ENCODE measurements at places on chromosomes 3 and 15.

DNA sequence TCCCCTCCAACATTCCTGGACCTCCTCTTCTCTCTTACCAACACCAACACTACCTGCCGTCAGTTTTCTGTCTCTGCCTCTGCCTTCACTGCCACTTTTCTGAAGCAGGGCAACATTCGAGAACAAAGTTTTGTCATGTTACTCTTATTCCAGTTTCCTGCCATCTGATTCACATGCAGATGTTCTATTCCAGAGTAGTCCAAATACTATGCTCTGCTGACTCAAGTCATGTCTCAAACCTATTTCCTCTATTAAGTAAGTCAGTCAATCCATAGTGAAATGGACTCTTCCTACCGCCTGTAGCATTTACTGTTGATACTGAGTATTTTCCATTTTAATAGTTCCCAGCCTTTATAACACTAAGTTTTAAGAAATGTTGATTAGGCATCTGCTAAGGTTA lies 43.4 kb downstream of the ESYT3 start:
- no peak for DNase-seq

DNA sequence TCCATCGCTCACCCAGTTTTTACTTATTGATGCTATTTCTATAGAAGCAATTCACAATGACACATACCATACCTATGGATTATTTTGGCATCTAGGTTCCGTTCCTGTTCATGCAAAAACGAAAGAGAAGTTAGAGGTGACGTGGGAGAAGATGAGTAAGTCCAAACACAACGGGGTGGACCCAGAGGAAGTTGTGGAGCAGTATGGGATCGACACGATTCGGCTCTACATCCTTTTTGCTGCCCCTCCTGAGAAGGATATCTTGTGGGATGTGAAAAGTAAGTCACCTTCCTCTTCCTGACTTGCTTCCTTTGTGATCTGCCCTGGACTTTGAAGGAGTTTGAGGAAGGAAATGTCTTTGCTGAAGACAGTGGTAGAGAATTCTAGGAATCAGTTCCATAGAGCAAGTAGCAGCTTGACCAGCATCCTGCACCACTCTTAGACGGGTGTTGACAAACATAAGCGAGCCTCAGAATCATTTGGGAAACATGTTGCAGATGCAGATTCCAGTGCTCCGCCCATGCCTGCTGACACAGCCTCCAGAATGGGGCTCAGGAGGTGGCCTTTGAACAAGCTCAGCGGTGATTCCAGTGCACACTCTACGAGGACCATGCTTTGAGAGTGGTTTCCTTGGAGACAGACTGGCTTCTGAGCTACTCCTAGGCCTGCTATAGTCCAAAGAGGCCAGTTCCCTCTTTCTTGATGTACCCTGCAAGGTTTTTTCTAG lies 78.4 kb upstream of the LIMD1 start:
- no peak for DNase-seq

GRCh38 chr3:55620351-55621025 lies 133.4 kb upstream of the WNT5A start:
- DNase-seq: no peak

- DNase-seq: no peak
These were observed 84.1 kb downstream of the CCNL1 start for GRCh38 chr3:157075693-157076420.

GRCh38 chr3:126716057-126716456 lies 12.0 kb downstream of the CHCHD6 start:
- no peak for DNase-seq

DNA sequence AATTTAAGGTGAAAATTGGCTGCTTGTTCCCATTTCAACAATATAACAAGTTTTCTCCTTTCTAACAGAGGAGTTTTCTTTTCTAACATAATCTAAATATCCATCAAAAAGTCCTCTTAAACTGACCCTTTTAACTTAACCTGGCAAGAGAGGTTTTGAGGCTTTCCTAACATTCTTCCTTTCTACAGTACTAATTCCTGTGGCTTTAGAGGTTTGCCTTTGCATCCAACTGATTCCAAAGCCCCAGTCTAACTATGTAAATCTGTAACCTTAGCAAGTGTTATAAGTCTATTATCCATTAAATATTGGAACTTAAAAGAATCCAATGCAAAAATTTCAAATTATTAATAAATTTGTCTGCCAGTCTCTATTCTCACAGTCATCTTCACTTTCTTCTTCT lies 134.1 kb downstream of the ISL2 start:
- no peak for DNase-seq

GRCh38 chr15:53209396-53210042 lies 419.4 kb upstream of the ONECUT1 start:
- no peak for DNase-seq

DNA sequence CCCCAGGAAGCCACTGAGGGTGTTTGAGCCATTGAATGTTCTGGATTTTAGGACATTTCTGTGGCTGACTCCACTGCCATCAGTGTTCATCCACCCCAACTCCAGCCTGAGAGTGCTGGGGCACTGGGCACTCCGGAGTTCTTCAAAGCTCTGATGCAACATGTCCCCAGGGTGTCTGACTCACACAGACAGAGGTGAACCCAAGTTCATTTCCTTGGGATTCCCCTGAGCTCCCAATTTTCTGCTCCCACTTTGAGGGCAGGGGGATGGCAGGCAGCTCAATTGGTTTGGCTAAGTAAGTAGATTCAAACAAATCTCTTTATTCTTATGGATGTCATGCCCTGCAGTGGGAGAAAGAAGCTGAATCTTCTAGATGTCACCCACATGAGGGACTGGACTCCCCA lies 2.2 kb downstream of the STRA6 start:
- no peak for DNase-seq

DNA sequence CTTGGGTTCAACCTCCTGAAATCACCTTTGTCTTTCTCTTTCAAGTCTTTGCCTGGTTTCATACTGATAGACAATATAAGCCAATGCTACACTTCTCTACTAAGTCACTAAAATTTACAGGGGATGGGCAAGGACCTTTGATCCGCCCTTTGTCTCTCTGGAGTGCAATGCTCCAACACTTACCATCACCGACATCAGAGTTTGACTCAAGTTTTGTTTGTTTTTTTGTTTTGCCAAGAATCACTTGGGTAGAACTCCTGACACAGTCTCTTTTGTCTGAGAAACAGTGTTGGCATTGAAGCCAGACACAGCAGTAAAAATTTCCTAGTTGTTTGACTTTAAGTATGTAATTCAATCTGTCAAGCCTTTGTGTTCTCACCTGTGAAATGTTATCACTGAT lies 29.3 kb downstream of the NFKBIZ start:
- no peak for DNase-seq

- DNase-seq: peak; percentile 100
These were observed at the start of gene MLH1 for GRCh38 chr3:36993326-36994283. Gene MLH1 (plus strand): TSS chr3:36993518. CDS start chr3:36993548, 30 bp downstream.

GRCh38 chr3:16868513-16868912 lies 16.2 kb upstream of the PLCL2 start:
- DNase-seq: no peak

GRCh38 chr3:186705882-186706780 lies 11.0 kb upstream of the KNG1 start:
- no peak for DNase-seq

- peak; percentile 16 for DNase-seq
These were observed at the start of gene CCR4 for GRCh38 chr3:32951410-32951811. Gene CCR4 (plus strand): TSS chr3:32951644. CDS start chr3:32953423, 1,779 bp downstream.

- DNase-seq: no peak
These were observed 84.0 kb downstream of the IFT80 start for GRCh38 chr3:160314995-160315394.

GRCh38 chr3:155296413-155296812 lies 2.9 kb upstream of the STRIT1 start:
- no peak for DNase-seq

GRCh38 chr3:170738766-170739165 lies 131.2 kb downstream of the RPL22L1 start:
- DNase-seq: no peak

DNA sequence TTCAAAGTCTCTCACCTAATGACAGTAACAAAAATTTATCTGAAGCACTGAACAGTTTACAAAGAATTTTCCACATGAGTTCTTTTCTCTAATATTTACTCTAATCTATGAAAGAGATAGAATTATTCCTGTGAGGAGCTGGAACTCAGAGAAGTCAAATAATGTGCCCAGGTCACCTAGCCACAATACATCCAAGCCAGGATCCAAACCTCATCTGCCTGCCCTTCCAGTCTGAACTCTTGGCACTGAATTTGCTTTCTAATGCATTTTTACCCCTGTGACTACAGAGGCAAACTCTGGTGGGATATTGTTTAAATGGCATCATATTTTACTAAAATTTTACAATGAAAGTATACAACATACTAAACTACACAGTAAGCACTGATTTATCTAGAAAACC lies 191.4 kb upstream of the RORA start:
- DNase-seq: no peak

- DNase-seq: no peak
These were observed 215.7 kb downstream of the TCF12 start for GRCh38 chr15:57134071-57134605.

All from glomerular endothelial cell (primary cell).